Calu3 (cell line): ENCODE measurements at places on chromosomes 2 and 18. TPM values are rescaled to one million over a fixed set of nuclear protein-coding genes. Genes with fewer than 3 reads are reported as not detected.

LAMA3 gene
- 207 and 233 TPM in 2 replicates for total RNA-seq

ALLC gene
- total RNA-seq: not detected in 2 replicates

- H3K27ac ChIP-seq: peak overlapping the region; percentile 85
- H3K4me1 ChIP-seq: peaks cover 8% of the 10 kb centered on the region
- H3K27me3 ChIP-seq: no peaks in the 10 kb centered on the region
- peak overlapping the region; percentile 87 for H3K4me3 ChIP-seq
- peaks cover 50% of the 10 kb centered on the region for H3K36me3 ChIP-seq
Measured at GRCh38 chr18:46097431-46097800, 680 bp downstream of the ATP5F1A start.

BBS5 gene
- 3.3 and 3.9 TPM in 2 replicates for total RNA-seq

DNA sequence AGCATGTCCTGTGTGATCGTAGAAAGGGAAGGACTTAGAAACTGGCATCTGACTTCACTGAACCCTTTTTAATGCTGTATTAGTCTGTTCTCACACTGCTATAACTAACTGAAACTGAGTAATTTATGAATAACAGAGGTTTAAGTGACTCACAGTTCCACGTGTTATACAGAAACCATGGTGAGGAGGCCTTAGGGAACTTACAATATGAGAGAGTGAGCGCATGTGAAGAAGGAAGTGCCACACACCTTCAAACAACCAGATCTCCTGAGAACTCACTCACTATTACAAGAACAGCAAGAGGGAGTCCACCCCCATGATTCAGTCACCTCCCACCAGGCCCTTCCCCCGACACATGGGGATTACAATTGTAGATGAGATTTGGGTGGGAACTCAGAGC, 811.3 kb downstream of the CPS1 start:
- H3K4me3 ChIP-seq: no peak overlapping the region
- peak overlapping the region; percentile 43 for H3K27ac ChIP-seq
- peaks cover 14% of the 10 kb centered on the region for H3K4me1 ChIP-seq
- no peaks in the 10 kb centered on the region for H3K27me3 ChIP-seq
- H3K36me3 ChIP-seq: no peaks in the 10 kb centered on the region

APOB gene
- 0.05 TPM in 2 replicates for total RNA-seq
